ENCODE measurements at places on chromosomes 6 and 20. TPM values are rescaled to one million over a fixed set of nuclear protein-coding genes. Genes with fewer than 3 reads are reported as not detected.

GRCh38 chr6:150380256-150380655, 11.4 kb downstream of the IYD start:
- no peak for DNase-seq

GRCh38 chr20:23165964-23166363, 79.8 kb upstream of the CD93 start:
- no peak for DNase-seq

DNA sequence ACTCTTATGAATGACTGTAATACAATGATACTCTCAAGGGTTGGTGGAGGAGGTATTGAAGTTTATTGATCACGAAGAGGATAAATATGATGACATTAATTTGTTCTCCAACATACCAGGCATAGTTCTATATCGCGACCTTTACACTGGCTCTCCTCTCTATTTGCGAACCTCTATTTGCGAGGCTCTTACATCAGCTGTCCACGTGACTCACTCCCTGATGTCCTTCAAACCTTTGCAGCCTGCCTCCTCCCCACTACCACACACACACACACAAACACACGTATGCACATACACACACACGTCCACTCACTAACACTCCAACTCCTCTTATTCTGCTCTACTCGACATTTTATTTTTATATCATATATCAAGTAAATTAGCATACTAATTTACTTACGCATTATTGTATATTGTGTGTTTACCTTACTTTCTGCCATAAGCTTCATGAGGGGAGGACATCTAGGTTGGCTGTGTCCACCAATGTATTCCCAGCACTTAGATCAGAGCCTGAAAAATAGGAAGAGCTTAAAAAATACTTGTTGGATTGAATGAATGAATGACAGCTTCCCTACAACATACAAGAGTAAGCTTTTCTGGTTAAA, 53.3 kb upstream of the TNFRSF21 start:
- no peak for DNase-seq

DNA sequence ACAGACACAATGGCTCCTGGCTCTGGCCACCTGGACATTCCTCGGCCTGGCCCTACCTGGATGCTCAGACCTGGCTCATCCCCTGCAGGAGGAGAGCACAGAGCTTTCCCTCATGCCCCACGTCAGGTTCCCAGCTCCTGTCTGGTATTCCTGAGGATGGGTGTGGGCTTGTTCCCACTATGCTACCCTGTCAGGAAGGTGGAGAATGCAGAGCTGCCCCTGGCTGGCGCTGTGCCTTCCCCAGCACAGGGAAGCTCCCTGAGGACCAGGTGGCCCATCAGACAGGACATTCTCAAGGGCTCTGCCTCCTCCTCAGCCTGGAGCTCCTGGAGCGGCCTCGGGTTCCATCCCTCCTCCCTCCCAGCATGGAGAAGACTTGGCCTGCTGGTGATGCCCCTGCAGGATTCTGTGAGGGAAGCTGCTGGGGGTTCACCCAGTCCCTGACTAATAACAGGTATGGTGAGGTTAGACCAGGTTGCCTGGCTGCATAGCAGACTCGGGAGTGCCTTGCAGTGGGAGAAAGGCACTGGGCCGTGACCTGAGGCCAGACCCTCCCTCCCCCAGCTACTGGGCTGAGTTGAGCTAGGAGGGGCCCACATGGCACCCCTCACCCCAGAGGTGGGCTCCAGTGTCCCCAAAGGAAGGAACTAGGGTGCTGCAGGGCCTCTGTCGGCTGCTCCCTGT, 156.0 kb upstream of the MLN start:
- peak; percentile 21 for DNase-seq

DNA sequence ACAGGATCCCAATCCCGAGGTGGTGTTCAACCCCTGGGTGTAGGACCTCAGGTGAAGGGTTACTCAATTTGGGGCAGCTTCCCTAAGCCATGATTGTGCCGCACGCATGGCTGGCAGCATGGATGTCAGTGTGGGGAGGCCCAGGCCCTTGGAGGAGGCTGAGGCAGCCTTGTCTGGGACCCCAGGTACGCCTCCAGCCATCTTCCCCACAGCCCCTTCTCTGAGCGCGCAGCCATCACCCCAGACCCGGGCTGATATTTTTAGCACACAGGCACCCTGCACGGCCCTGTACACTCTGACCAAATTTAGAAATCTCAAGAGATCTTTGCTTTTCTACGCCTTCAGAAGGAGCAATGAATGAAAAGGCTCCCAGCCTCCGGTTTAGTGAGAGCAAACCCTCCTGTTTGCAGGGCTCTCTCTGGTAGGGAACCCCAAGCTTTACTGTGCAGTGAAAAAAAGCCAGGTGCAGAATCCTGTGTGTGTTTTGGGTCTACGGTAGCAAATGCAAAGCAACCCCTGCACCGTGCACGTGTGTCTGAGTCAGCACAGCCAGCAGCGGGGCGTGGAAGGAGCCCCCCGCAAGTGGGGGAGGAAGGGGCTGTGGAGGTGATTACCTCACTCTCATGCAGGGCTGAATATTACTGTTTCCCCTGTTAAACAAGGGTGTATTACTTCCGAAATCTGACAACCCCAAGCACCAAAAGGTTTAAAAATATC, 44.3 kb downstream of the CTCFL start:
- no peak for DNase-seq

Gene SIRPD
- total RNA-seq, result not detected

- no peak for DNase-seq
Measured at GRCh38 chr6:50213146-50213545, 163.4 kb upstream of the DEFB112 start.

DNA sequence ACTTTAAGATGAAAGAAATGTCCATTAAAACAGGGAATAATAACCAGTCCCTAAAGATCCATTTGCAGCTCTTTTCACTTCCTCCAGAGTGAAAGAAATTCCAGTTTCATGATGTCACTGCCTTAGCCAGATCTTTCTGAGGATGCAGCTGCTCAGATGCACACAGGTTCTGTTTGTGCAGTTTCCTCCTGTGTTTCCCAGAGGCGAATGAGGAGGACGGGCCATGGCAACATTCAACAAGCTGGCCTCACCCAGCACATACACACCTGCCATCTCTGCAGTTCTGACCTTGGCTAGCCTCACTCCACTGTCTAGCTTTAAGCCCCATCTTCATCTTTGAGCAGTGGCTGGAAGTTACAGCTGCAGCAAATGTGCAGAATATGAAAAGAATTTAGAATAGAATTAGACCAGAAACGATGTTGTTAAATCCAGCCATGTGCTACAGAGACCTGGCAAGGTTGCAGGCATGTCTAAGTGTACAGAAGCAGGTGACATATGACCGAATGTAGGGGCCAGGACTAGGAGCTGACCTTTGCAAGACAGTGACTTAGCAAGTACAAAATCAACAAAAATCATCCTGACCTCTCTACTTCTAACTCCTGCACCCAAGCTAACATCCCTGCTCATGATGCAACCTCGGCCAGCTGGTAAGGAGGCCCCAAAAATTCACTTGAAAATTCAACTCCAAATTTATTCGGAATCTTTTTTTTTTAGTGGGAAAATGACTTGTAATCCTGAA, 35.0 kb downstream of the FAM50B start:
- DNase-seq, result peak; percentile 52

GRCh38 chr6:75424618-75425548, 68.7 kb downstream of the FILIP1 start:
- peak; percentile 41 for DNase-seq

DNA sequence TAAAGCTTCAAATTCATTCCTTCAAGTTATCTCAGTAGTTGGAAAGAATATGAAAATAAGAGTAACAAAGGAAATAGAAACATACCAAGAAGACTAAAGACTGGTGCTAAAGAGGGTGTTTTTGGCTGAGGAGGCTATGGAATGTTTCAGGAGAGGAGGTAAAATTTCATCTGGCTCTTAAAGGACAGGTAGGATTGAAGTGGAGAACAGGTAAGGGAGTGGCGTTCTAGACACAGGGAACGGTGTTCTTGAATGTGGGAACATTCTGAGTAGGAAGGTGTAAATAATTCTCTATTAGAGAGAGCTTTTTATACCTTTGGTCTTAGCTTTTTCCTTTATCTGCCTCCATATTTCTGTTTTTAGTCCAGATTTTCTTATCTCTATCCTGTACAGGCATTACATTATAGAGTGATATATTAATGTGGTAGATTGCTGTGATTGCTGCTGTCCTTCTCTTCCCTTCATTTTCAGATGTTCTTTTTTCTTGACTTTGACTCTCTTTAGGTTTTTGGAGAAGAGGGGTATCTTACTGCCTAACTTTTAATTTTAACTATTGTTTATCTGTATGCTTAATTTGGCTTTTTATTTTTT, 15.4 kb downstream of the QKI start:
- no peak for DNase-seq

DNA sequence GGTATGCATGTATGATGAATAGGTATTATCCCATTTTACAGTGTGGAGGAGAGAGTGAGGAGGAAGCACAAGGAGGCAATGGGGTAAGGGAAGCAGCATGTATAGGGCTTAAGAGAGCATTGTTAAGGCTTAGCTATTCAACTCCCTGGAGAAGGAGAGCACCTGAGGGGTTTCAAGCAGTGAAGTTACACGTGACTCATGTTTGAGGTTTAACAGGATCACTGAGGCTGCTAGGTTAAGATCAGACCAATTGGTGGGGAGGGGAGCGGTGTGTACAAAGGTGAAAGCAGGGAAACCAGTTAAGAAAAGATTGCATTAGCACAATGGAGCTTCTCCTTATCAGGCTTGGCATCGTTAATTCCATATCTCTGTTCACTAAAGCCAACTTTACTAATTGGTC, 64.4 kb upstream of the NHSL1 start:
- DNase-seq, result peak; percentile 45

GRCh38 chr20:52083627-52084232, 107.8 kb downstream of the ZFP64 start:
- peak; percentile 22 for DNase-seq

- peak; percentile 64 for DNase-seq
Measured at GRCh38 chr6:74749211-74750147, 456.4 kb downstream of the COL12A1 start.

- DNase-seq, result no peak
Measured at GRCh38 chr6:138545621-138545980, 46.3 kb upstream of the NHSL1 start.

Gene CYP39A1
- total RNA-seq, result 1.3 TPM

DNA sequence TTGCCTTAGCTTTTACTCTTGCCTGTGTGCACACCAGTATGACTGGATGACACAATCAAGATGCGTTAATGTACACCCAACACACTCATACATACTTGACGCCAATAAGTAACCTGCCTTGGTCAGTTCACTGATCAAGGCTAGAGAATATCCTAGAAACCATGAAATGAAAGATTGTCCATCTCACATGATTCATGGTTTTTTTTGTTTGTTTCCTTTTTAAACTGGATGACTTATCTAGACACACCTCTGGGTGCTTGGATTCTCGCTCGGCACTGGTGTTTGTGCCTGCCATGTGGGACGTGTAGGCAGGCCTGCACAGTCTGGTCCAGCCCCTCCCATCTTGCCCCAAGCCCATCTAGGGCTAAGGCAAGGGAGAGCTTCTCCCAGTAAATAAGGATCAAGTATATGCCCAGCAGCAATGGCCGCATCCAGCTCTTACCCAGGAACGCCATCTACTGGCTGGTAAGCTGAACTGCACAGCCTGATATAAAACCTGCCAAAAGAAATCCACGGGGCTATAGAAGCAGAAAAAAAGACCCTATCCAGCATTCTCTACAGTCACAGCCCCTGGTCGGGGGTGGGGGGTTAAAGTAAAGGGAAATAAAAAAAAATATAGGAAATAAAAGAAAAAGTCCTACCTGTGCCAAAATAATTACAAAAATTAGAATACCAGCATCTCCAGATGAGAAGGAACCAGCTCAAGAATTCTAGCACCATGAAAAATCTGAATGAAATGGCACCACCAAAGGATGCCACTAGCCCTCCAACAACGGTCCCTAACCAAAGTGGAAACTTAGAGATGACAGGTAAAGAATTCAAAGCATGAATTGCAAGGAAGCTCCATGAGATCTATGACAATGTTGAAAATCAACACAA, 73.3 kb downstream of the OTOR start:
- DNase-seq, result no peak

Gene SLC13A3
- 3.1 TPM for total RNA-seq

DNA sequence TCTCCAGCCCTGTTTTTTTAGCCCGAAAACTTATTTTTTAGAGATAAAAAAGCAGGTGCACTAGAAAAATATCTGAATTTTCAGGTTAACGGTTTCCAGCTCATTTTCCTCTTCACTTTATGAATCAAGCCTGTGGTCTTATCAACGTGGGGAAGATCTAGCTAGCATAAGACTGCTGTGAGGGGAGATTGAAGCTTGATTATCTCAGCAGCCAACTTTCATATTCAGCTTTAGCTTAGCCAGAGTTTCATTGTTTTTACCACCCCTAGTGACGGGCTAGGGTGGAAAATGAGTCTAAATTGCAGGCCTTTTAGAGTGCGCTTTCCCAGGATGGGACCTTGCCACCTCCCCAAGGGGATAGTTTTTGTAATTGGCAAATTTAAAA, 11.9 kb upstream of the RBM38 start:
- DNase-seq, result no peak

Gene DDX43
- total RNA-seq, result 0.99 TPM

Gene CRIP3
- total RNA-seq, result not detected

Gene RAET1E
- 1.5 TPM for total RNA-seq

GRCh38 chr6:6980999-6981597, 126.7 kb upstream of the RREB1 start:
- no peak for DNase-seq

Gene NKX2-2
- total RNA-seq, result not detected

Gene NRSN1
- not detected for total RNA-seq

DNA sequence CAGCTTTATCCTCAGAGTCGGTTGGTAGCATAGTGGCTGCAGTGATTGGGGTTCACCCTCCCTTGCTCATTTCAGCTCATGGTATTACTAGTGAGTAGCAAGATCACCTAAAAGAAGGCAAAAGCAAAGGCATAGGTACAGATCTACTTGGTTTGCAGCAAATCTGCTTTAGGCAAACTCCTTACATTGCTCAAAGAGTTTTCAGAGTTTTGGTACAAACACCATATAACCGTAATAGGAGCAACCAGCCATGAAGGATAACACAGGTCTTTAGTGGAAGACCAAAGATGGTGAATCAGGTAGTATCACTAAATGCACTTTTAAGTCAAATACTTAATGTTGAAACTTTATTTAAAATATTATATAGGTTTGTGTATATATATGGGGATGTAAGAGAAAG, 172.9 kb downstream of the ARID1B start:
- DNase-seq, result no peak

DNA sequence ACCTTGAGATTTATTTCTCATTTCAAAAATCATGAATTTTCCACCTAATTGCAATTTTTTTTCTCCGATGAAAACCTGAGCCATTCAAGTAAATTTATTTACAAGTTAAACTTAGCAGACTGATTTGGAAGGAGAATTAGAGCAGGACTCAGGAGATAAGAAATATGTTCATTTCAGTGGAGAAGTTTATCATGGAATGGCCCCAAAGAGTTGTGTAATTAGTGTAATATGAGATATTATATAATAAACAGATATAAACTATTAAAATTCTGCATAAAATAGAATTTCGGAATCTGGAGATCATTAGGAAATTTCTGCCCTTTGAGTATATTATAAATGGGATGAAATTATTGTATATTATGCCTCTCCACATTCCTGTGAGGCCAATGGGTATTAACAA, 596.8 kb downstream of the QKI start:
- DNase-seq, result no peak

All from foreskin keratinocyte (primary cell).